ENCODE measurements at places on chromosomes 4 and X. TPM values are rescaled to one million over a fixed set of nuclear protein-coding genes. Genes with fewer than 3 reads are reported as not detected.

RASL11B gene
- 21.9 TPM for total RNA-seq

APOO gene
- total RNA-seq, result 78.7 TPM

SLC6A14 gene
- not detected for total RNA-seq

TEX13D gene
- total RNA-seq, result not detected

PPBP gene
- total RNA-seq, result not detected

COL25A1 gene
- 5.4 TPM for total RNA-seq

NIPAL1 gene
- total RNA-seq, result 1.4 TPM

RIPPLY1 gene
- total RNA-seq, result not detected

TLR6 gene
- total RNA-seq, result 2.9 TPM

SPINK2 gene
- total RNA-seq, result not detected

SCD5 gene
- total RNA-seq, result 308 TPM

HELT gene
- total RNA-seq, result not detected

CXCL5 gene
- 0.44 TPM for total RNA-seq

PGM2 gene
- total RNA-seq, result 13.7 TPM

GUCY1A1 gene
- total RNA-seq, result 48.0 TPM

Measured in dorsolateral prefrontal cortex (tissue), 122 donors.